IPS DF 6.9 (cell line): ENCODE measurements at places on chromosomes 2 and 18.

DNA sequence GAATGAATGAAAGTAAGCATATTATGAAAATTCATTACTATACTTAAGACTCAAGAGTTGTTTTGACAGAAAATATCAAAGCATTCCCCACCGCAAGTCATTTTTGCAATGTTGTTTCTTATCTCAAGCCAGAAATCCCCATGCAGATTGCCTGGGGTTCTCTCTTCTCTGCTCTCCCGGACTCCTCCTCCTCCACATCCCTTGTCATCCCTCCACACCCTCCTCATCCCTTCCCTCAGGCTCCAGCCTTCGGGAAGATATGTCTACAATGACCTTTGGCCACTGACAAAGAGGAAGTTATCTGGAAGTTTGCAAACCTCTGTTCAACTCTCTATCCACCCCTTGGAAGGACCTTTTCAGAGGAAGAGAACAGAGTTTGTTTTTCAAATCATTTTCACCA is 11.9 kb downstream of the TFCP2L1 start:
- DNase-seq: no peak

DNA sequence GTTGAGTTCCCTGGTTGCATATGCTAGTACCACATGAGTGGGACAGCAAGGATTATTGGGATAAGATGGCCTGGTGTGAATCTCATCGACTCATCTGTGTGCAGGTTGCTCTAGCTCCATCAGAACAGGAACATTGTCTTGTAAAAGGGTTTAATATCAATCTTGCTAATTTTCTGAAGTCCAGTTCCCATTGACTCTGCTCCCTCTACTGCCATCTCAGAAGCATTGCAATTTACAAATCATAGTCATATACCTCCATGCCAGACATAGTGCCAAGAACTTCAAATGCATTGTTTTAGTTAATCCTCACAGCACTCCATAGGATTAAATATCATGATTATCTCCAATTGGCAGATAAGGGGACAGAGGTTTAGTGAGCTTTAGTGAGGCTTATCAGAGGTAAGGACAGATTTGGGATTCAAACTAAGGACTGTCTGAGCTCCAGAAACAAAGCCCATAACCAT is 4.8 kb upstream of the STAT4 start:
- DNase-seq: no peak

DNA sequence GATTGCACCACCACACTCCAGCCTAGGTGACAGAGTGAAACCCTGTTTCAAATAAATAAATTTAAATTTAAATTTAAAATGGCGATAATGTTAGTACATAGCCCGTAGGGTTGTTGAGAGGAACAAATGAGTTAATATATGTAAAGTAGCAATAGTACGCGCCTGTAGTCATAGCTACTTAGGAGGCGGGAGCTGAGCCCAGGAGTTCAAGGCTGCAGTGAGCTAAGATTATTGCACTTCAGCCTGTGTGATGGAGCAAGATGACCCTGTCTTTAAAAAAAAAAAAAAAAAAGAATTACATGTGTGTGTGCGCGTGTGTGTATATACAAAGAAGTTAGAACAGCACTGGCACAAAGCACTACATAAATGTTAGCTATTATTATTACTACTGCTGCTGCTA is 117.4 kb upstream of the ARL5A start:
- no peak for DNase-seq

DNA sequence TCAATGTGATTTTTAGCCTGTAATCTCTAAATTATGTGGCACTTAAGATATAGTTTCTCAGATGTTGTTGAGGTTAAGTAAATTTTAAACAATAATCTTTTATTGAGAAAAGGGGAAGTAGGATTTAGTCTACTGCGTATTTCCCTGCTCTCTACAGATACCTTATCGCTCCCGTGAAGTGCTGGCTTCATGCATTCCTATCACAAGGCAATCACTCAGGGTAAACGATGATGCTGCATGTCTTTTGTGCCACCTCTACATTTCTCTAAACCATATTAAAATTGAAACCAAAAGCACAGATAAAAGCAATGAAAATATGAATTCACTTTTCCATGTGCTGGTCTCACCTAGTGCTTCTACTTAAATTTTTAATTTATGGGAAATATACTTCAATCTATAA is 14.4 kb upstream of the RPE start:
- no peak for DNase-seq

GRCh38 chr2:9206991-9207640 is 504 bp downstream of the ASAP2 start:
- no peak for DNase-seq

DNA sequence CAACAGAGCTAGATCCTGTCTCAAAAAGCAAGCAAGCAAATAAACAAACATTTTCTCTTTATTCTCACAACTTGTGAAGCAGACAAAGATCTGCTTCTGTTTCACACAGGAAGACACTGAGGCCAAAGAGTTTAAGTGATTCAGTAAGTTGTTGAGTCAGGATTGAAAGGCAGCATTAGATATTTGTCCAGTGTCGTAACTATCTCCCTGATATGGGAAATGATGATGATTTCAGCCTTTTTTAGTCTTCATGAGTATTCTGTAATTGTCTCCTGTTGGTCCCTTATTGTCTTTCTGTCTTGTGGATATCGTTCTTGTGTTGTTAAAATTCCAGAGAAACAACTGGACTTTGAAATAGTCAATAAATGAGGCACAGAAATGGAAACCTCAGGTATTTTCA is 59.6 kb downstream of the GATA6 start:
- DNase-seq: no peak

DNA sequence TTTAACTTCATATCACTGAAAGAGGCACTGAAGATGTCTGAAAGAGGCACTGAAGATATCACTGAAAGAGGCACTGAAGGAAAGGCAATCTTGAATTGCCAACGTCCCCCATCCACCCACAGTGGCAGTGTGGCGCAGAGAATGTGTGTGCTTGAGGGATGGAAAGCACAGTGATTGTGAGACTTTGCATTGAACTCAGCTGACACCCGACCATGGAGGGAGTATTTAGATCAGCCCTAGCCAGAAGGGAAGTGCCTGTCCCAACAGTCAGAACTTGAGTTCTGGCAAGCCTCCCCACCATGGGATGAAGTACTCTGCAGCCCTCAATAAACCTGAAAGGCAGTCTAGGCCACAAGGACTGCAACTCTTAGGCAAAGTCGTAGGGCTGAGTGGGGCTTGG is 33.8 kb downstream of the MAP4K3 start:
- DNase-seq: no peak

- no peak for DNase-seq
Observed at GRCh38 chr18:76402026-76402990, 92.7 kb downstream of the ZNF516 start.

GRCh38 chr2:8684540-8684877 is 2.7 kb downstream of the ID2 start:
- no peak for DNase-seq

DNA sequence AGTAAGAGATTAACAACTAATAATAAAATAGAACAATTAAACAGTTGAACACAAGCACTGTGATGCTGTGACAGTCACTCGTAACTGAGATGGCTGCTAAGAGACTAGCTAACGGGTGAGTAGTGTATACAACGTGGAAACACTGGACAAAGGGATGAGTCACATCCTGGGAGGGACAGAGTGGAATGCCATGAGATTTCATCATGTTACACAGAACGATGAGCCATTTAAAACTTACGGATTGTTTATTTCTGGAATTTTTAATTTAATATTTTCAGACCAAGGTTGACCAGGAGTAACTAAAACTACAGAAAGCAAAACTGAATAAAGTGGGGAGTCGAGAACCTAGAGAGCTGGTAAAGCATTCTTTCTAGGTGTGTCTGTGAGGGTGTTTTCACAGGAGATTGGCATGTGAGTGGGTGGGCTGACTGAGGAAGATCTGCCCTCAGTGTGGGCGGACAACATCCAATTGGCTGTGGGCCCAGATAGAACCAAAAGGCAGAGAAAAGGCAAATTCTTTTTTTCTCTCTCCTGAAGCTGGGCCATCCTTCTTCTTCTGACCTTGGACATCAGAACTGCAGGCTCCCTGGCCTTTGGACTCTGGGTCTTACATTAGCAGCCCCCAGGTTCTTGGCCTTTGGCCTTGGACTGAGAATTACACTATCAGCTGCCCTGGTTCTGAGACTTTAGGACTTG is 14.6 kb downstream of the TMSB10 start:
- no peak for DNase-seq

DNA sequence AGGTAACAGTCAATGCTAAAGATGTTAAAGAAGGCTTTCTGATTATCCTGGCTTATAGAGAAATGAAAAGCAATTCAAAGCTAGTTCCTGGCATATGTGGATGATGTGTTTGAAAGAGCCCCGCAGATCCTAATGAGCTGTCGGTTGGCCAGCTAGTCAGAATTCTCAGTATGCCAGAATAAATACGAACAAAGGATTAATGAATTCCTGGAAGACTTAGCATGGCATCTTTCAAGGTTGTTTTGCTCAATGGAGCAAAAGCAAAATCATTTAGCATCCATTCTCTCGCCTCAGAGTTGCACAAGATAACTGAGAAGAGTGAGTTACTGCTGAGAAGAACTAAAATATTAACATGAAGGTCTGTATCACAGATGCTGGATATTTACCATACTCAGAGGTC is 307.6 kb downstream of the RIT2 start:
- no peak for DNase-seq

GRCh38 chr2:75462206-75462605 is 98.5 kb downstream of the EVA1A start:
- DNase-seq: no peak

GRCh38 chr2:84881581-84882413 is 913 bp upstream of the TRABD2A start:
- DNase-seq: no peak

- no peak for DNase-seq
Observed at GRCh38 chr18:63559567-63560491, 17.7 kb downstream of the SERPINB12 start.

- DNase-seq: no peak
Observed at GRCh38 chr18:75977081-75977480, 518.0 kb downstream of the ZNF516 start.

DNA sequence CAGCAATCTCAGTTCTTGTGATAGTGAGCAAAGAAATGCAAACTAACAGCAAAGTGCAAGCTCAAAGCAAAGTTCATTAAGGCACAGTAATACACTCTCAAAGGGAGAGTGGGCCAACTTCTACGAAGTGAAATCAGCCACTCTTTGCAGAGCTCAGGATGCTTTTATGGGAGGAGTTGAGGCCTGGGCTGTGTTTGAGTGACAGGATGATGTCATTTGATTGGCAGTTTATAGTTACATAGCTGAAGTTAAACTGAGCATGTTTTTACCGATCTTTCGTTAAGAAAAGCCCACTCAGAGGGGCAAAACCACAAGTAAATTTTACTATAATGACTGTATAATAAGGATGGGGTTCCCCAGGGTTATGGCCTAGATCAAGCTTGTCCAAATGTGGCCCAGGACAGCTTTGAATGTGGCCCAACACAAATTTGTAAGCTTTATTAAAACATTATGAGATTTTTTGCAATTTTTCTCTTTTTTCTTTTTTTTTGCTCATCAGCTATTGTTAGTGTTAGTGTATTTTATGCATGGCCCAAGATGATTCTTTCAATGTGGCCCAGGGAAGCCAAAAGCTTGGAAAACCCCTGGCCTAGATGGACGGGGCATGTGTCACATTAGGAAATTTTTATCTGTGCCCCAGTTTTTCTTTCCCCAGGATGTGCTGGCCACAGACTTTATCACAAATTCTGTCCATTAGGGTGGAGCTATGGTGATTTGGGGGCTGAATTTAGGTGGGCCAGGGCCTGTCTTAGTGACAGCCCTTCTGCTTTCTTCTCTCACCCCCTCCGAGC is 8.3 kb upstream of the DNAH7 start:
- no peak for DNase-seq

DNA sequence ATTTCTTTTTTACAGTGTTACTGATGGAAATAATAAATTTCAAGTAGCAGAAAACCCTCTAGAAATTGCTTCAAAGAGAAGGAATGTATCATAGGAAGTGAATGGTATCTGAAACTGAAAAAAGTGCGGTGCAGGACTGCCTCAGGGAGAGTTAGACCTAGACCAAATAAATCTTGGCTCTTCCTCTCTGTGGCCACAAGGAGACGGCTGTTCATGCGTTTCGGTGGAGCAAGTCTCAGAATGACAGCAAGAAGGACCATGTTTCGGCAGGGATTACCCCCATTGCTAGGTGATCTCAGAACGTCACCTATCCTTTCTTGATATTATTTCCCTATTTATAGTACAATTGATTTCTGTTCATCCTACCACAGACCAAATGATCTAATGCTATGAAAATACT is 522.3 kb downstream of the SOX11 start:
- peak; percentile 4 for DNase-seq

DNA sequence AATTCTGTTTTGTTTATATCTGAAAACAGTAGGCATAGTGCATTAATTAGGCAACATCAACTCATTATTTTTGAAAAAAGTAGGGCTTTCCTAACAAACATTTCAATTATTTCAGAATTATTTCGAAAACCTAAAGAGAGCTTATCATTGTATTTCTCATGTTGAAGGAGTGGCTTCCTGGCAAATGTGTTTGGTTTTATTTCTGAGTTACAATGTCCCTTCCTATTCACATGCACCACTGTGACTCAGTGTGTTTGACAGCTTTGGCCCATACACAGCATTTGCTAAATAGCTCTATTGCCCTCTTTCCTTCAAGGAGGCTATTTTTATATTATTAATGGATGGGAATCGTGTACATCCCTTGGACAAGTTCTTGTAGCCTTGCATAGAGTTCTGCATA is 205.9 kb downstream of the PTGR3 start:
- no peak for DNase-seq

GRCh38 chr2:231357048-231357447 is 38.5 kb upstream of the B3GNT7 start:
- DNase-seq: no peak

DNA sequence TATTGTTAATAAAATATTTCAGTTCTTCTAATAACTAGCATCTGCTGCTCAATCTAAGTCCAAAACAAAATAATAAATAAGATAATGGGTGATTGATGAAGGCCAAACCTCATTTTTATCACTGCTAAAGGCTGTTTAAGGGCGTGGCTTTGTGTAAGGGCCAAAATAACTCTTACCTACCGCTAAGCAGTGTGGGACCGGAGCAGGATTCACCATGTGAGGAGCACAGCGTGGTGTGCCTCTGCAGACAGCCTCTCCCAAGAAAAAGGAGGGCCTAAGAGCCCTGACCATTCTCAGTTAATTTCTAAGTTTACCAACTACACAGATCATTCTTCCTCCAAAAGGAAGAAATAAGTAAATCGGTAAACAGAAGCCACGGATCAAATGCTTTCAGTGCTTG is 353.7 kb downstream of the ARL6IP6 start:
- no peak for DNase-seq

DNA sequence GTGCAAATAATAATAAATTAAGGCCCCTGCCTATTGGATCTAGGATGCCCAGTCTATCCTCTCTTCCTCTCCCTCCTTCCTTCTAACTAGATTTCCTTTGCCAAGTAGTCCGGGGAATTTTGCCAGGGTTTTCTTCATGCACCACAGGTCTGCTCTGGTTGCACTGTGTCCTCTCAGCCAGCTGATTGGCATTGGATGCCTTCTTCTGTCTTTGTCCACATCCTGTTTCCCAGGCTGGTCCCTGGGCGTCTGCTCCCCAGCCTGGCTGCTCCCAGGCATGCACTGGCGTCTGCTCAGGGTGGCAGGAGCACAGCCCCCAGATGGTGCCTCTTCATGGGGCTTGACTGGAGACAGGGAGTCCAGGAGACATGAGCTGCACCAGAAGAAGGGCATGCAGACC is 66.4 kb downstream of the GALR1 start:
- no peak for DNase-seq

GRCh38 chr18:79478484-79479115 is 82.9 kb downstream of the NFATC1 start:
- no peak for DNase-seq

- no peak for DNase-seq
Observed at GRCh38 chr18:419541-420175, 80.8 kb downstream of the COLEC12 start.

- DNase-seq: no peak
Observed at GRCh38 chr2:111221701-111222100, 101.0 kb downstream of the BCL2L11 start.

GRCh38 chr2:143584936-143585335 is 455.7 kb downstream of the ARHGAP15 start:
- DNase-seq: no peak
